Stimulated activated CD8-positive, alpha-beta memory T cell treated with anti-CD3 and anti-CD28 coated beads, Interleukin-2, amount 100 ng/mL, for 1 hour (primary cell): ENCODE measurements at places on chromosomes 6 and 20.

- DNase-seq: no peak
Measured at GRCh38 chr6:147173140-147173539, 31.1 kb upstream of the STXBP5 start.

GRCh38 chr20:33882481-33882880 lies 71.3 kb downstream of the CHMP4B start:
- DNase-seq: no peak

DNA sequence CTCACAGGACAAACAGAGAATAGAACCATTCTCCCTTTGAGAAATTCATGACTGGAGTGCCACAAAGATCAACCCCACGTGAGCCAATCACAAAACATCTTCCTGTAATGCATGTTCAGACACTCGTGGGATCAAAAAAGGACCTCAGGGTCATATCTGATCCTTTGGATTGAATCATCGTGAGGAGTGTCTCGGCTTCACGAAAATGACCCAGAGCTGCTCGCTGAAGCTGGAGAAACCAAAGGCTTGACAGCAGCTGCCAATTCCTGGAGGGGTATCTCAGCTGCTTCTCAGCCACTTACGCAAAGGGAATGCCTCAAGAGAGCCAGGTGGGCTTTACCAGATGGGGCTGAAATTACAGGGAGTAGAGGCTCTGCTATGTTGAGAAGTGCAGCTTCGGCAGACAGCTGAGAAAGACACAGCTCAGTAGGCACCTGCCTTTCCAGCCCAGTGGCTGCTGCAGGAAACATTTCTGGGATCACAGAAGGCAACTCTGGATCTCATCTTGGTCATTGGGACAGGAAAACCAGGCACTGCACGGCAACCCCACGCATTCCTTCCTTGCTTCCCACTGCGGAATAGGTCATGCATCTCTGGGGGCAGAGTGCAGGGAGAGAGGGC lies 813.1 kb downstream of the KIF16B start:
- no peak for DNase-seq

DNA sequence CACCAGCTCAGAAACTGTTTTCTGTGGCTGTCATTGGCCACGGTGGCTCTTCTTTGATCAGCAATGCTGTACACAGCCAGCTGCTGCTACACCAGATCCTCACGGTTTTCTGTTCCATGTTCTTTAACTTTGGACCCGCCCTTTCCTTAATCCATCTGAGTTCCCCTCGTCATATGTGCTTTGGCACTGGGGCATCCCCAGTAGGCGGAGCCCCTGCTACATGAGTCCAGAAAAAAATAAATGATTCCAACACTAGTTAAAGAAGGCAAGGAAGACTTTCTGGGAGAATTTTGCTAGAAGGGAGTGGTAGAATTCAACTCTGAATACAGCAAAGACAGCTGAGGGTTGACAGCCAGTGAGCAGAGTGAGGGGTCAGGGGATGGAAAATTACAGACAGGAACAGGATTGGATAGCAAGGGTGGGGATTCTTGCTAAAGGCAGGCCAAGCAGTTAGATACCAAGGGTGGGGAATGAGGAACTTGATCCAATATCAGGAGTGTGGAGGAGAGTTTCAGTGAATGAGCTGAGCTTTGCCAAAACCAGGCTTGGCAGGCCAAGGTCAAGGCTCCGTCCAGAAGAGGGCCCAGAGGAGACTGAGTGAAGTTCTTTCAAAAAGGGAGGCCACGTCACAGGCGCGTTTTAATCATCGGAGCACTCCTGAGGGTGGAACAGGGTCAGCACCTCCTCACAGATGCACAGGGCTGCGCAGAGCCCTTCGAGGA lies 391.8 kb downstream of the CDH4 start:
- DNase-seq: no peak

DNA sequence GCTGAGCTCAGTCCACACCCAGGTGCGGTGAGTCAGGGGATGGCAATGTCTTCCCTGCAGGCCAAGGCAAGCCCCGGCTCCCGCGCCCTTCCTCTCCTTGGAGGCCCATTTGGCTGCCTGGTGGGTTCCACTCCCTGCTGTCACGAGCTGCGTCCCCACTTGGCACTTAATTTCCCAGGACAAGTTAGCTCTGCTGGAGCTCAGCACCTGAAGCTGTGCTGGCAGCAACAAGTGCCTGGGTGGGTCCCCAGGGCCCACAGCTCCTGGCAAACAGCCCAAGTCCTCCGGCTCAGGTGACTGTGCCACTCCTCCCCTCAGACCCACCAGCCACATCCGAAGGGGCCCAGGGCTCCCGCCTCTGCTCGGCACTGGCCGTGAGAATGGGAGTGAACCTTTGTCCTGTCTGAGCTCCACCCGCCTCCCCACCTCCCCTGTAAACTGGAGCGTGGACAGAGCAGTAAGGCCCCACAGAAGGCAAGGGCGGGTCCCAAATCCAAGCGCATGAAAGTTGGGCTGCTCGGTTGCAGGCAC lies 16.9 kb downstream of the LAMA5 start:
- DNase-seq: no peak

GRCh38 chr6:125791151-125791819 lies 525 bp downstream of the NCOA7 start:
- no peak for DNase-seq

DNA sequence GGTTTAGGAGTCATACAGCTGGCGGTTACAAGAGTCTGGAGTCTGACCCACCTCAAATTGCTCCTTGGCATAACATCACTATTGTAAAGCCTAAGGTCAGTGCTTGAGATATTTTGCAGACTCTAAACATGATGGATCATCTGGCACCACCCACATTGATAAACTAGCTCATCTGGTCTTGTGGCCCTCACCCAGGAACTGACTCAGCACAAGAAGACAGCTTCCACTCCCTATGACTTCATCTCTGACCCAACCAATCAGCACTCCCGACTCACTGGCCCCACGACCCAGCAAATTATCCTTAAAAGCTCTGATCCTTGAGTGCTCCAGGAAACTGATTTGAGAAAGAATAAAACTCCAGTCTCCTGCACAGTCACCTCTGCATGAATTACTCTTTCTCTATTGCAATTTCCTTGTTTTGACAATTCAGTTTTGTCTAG lies 115.9 kb downstream of the CD24 start:
- DNase-seq: no peak

DNA sequence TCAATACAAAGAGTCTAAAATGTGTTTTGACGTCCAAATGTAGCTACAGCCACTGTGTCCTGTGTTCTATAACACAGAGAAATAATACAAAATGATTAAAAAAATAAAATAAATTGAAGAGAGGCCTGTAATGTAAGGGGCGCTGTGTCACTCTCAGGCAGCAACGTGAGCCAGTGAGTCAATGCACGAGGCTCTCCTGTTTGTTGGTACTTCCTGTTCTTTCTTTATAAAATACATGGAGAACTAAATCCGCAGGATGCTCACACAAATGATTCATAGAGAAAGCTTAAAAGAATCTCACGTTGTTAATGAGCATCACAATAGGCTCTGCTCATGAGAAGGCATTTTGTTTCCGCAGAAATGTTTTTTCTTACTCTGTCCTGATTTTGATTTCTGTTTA lies 635.0 kb upstream of the AGPAT4 start:
- DNase-seq: no peak

DNA sequence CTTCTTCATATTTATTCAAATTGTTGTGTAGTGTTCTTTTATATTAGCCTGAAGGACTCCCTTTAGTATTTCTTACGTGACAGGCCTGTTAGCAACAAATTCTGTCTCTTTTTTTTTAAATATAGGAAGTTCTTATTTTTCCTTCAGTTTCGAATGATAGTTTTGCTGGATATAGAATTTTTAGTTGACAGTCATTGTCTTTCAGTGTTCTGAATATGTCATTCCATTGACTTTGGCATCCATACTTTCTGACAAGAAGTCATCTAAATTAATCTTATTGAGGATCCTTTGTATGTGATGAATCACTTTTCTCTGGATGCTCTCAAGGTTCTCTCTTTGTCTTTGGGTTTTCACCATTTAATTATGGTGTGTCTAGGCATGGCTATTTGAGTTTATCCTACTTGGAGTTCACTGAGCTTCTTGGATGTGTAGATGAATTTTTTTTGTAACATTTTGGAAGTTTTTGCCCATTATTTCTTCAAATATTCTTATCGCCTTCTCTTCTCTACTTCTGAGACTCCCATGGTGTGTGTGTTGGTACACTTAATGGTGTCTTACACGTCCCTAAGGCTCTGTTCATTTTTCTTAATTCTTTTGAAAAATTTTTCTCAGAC lies 82.5 kb upstream of the GTSF1L start:
- no peak for DNase-seq

- no peak for DNase-seq
Measured at GRCh38 chr20:41738604-41739206, 120.5 kb upstream of the CHD6 start.

DNA sequence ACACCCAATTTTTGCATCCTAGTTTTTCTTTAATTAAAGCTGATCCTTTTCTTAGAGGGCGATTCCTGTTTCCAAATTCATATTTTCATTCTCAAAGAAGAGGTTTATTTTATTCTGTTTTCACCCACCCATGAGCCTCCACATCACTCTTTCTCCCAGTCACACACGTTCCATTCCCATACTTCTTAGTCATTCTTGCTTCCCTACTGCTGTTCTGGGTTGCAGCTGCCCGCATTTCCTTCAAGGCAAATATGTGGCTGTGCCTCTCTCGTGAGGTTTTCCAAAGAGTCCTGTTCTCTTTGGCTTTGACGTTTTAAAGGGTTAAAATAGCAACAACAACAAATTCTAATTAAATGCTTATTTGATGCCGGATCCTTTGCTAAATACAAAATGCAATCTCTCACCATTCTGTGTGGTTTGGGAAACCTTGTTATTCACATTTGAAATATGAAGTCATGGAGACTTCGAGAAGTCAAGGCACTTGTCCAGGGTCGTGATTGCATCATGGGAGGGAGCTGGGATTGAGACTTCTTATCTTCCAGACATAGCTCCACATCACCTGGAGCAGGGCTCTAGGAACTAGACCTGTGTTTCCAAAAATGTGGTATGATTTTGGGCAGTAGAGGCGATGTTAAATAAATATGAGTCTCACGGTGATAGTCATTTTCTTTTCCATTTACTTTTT lies 126.6 kb downstream of the DOK5 start:
- DNase-seq: no peak

DNA sequence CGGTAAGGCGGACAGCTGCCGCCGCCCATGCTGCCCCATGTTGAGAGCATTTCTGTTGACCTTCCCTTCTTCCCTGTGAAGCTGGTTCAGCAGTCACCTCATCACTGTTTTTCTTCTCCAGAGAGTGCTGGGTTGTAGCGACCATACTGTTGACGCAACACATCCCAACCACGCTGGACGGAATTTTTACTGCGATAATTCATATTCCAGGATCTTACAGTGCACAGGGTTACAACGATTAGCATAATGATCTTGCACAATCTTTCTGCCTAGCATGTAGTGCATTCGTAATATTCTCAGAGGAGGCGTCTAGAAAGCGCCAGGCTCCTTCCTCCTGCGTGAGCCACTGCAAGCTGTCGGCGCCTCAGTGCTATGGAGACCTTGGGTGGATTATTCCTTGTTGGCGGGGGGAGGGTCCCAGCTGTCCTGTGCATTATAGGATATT lies 137.0 kb downstream of the MTHFD1L start:
- DNase-seq: no peak
